Small intestine (tissue), 16 donors: ENCODE measurements at places on chromosomes 5 and 9. TPM values are rescaled to one million over a fixed set of nuclear protein-coding genes. Genes with fewer than 3 reads are reported as not detected.
A peak's percentile ranks its signal among the peaks of the same experiment; 100 is the strongest.

SPARC gene
- polyA plus RNA-seq = 242 TPM

DNA sequence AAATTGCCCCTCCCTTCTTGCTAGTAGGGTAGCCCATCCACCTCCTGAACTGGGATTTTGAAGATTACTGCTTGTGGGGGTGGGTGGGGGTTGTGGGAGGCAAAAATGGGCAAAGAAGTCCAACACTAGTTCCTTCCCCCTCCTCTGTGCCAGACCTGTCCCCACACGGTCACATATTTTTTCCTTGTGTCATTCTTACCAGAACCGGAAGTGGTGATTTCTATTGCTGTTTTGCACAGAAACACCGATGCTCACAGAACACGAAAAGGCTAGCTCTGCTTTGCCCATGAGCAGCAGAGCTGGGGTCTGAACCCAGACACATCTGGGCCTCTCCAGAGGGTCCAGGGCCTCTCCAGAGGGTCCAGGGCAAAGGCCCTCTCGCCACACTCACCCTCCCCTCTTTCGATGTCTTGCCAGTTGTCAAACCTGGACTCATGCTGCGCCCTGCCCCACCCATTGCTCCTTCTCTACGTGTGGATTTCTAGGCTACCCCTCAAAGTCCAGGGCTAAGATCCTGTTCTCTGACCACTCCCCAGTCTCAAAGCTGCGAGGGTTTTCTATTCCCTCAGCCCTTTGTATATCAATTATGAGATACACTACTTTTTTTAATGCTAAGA, 264.4 kb upstream of the MSX2 start:
- DNase-seq = peak; percentile 27

- no peak for DNase-seq
Observed at GRCh38 chr5:92644266-92644886, 936.6 kb downstream of the NR2F1-AS1 start.

DNA sequence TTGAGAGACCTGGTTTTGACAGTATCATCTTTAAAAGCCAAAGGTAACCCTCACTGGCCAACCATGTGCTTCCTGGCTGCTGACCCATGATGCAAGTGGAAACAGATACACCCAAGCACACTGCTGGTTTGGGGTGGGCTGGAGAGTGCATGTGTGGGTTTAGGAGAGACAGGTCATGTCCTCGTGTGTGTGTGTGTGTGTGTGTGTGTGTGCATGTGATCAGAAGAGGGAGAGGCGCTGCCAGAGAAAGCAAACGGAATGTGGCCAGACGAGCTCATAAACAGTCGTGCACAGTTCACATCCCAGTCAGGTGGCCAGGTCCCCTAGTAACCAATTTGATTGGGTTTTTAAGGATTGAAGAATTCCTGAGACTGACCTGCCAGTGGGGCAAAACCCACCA, 112.8 kb upstream of the ICE1 start:
- DNase-seq = no peak

FCN1 gene
- 1.1 TPM for polyA plus RNA-seq

- no peak for DNase-seq
Observed at GRCh38 chr9:133569121-133569785, 34.7 kb downstream of the ADAMTSL2 start.

KIF24 gene
- polyA plus RNA-seq = 0.27 TPM

GRCh38 chr9:32463500-32464293, 62.3 kb downstream of the RIGI start:
- no peak for DNase-seq

DNA sequence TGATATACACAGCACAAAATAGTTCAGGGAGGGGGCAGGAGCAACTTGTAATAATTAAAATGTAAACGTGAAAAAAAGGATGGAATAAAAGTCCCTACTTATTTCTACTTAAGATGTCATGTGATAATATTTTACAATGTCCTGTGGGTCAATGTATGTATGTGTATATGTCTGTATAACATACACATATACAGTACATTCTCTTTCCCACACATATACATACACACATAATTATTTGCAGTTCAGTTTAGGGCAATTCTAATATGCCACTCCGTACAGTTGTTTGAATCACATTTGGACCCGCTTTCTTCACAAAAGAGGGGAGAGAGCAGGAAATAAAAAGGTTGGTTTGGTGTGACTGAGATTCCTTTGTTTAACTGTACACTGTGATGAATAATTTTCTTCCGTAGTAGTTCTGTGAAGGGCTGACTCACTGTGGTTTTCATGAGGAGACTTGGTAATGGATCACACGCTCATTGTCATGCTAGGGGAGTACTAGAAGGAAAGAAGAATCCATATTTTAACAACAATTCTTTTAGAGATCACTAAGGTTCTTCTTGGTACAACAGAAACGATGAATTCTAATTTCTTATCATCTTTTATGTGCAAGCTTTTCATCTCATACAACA, 26.2 kb upstream of the ACOT12 start:
- DNase-seq = no peak

DNA sequence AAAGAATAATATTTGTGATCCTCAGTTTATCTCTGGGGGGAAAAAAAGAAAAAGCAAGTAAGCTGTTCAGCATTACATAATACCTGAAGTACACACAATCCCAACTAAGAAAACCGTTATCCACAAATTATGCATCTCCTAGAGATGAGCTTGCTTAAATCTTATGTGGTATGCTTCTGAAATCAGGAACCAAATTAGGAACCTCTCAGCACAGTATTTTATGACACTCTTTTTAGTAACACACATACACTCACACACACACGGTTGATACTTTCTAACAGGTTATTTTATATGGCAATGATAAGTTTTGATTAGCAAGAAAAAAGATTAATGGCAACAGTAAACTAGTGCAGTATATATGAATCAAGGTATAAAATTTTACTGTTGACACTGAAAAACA, 1.2 kb upstream of the ZNF510 start:
- no peak for DNase-seq

- DNase-seq = peak; percentile 29
Observed at GRCh38 chr9:108270561-108270960, 585.2 kb downstream of the ACTL7B start.

ZFP37 gene
- not detected for polyA plus RNA-seq

- no peak for DNase-seq
Observed at GRCh38 chr5:159097784-159098602, 1.7 kb downstream of the EBF1 start.

EGR1 gene
- polyA plus RNA-seq = 3.4 TPM

TRIM14 gene
- polyA plus RNA-seq = 35.2 TPM

RBM22 gene
- 55.5 TPM for polyA plus RNA-seq

DNA sequence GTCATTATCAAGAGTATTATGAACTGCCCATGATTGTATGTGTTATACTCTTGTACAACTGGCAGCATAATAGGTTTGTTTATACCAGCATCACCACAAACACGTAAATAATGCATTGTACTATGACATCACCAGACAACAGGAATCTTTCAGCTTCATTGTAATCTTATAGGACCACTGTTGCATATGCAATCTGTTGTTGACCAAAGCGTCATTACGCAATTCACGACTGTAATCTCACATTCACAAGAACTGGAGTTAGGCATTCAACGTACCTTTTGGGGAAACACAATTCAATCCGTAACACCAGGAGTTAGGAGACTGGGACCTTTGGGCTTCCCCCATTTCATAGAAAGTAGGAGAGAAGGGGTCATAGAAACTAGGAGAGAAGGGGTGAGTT, 20.4 kb upstream of the ARSI start:
- DNase-seq = no peak

GRCh38 chr9:86730163-86730928, 217.0 kb downstream of the GAS1 start:
- no peak for DNase-seq

- no peak for DNase-seq
Observed at GRCh38 chr5:174943785-174944184, 219.4 kb downstream of the MSX2 start.

- no peak for DNase-seq
Observed at GRCh38 chr9:130746434-130747212, 53.0 kb downstream of the EXOSC2 start.
